ENCODE measurements at places on chromosomes 16 and 17. TPM values are rescaled to one million over a fixed set of nuclear protein-coding genes. Genes with fewer than 3 reads are reported as not detected.
A peak's percentile ranks its signal among the peaks of the same experiment; 100 is the strongest.

GRCh38 chr17:75031972-75032719 is 14.6 kb downstream of the ATP5PD start:
- no peaks in the 10 kb centered on the region for H3K27me3 ChIP-seq
- peaks cover 36% of the 10 kb centered on the region for H3K4me1 ChIP-seq
- peak overlapping the region; percentile 44 for H3K4me3 ChIP-seq

DNA sequence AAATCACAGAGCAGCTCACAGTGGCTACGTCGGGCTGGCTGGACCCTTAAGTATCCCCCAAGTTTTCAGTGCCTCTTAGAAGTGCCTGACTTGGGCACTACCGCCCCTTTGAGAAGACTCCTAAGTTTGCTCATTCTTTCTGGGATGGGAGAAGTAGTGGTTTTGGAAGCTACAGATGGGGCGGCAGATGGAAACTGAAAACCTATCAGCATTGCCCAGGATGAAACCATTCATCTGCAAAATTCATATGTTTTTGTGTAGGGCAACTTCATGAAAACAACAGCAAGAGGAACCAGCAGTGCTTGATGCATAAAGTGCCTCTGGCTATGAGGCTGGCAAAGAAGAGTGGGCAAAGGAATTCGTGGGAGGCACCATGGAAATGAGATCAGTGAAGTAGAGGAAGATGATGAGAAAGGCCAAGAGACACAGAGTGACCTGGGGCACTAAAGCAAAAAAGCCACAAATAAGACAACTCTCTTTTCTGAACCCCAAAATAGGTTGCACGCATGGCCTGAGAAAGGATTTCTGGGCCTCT is 277.1 kb downstream of the XYLT1 start:
- no peaks in the 10 kb centered on the region for H3K27me3 ChIP-seq
- DNase-seq: no peak
- no peaks in the 10 kb centered on the region for H3K4me1 ChIP-seq
- no peak overlapping the region for H3K27ac ChIP-seq

GRCh38 chr17:9612006-9612405 is 33.3 kb upstream of the USP43 start:
- H3K4me1 ChIP-seq: no peaks in the 10 kb centered on the region
- no peak overlapping the region for H3K27ac ChIP-seq
- DNase-seq: no peak
- no peaks in the 10 kb centered on the region for H3K36me3 ChIP-seq
- no peak overlapping the region for H3K4me3 ChIP-seq

DNA sequence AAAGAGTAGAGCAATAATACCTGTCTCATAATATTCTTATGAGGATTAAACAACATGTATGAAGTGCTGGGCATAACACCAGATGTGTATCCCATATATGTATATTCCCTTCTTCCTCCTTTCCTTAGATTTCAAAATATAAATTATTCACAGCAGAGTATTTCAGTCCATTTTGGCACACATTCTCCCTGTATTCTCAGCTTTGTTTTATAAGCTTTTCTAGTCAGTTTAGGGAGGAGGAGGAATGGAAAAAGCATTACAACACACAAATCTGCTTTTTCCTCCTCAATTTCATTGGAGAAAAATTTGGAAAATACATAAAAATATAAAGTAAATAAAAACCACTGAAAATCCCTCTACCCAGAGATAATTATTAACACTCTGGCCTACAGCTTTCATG is 46.6 kb upstream of the CORO6 start:
- no peak overlapping the region for H3K27ac ChIP-seq
- H3K4me1 ChIP-seq: peaks cover 2% of the 10 kb centered on the region
- H3K36me3 ChIP-seq: peaks cover 19% of the 10 kb centered on the region
- H3K27me3 ChIP-seq: no peaks in the 10 kb centered on the region
- no peak for DNase-seq
- no peak overlapping the region for H3K4me3 ChIP-seq

- peak overlapping the region; percentile 79 for H3K4me3 ChIP-seq
- H3K27ac ChIP-seq: peak overlapping the region; percentile 82
- peaks cover 24% of the 10 kb centered on the region for H3K36me3 ChIP-seq
- no peaks in the 10 kb centered on the region for H3K27me3 ChIP-seq
- H3K4me1 ChIP-seq: peaks cover 16% of the 10 kb centered on the region
- no peak for DNase-seq
These were observed 158 bp downstream of the ALYREF start for GRCh38 chr17:81891303-81891552.

Gene IRX5
- not detected for total RNA-seq

Gene KCNH4
- 0.16 TPM for total RNA-seq

Gene IGSF6
- total RNA-seq: 4.2 TPM

Gene CCDC57
- total RNA-seq: 127 TPM

Gene ACTG1
- 1,185 TPM for total RNA-seq
